ENCODE measurements at places on chromosomes 5 and 9.

GRCh38 chr9:68847765-68848164 is 142.7 kb downstream of the PIP5K1B start:
- no peak for DNase-seq

DNA sequence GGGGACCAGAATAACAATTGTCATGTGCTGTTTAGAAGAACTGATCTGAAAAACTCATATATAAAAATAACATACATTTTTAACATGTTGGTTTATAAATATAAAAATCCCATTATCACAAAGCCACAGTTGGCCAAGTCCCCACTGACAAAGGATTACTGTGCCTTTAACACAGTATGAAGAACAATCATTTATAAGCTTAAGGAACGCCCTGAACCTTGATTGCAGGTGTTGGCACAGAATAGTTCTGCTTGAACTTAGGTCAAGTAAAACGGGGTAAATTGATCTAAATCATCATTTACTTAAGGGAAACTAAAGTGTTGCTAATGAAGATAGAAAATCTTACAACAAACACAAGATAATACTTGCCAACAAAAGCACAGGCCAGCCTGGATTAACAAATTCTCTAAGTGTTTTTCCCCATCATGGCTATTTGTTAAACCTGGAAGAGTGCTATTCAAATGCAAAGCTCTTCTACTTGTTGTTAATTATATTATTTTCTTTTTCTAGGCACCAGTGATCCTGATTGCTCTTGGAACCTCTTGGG is 46.1 kb downstream of the ASTN2 start:
- no peak for DNase-seq

DNA sequence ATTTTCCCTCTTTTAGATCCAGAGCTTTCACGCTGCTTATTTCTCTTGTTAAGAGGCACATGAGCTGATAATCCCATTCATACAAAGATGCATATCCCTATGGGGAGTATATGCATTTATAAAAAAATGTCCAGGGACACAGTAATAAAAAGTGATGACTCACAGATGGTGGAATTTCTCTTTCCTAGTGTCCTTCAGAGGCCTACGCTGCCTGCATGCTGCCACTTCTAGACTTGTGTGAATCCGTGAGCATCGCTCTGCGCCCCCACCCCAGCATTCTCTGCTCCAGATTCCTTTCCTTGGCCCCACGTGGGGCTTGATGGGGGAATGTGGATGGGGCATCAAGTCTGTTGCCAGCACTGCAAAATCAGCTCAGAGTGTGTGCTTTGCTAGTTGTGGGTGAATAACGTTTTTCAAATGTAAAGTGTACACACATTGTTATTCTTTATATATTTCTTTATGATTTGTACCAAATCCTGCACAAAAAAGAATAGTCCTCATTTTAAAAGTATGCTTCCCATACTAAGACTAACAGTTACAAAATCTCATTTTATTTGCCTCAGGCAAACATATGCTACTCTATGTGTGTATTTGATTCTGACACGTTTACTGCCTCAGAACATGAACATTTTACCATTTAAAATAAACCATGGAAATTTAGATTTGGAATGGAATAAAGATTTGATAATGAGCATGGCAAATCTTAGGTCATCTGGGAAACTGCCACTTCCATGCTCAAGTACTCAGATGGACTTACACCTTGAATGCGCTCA is 22.4 kb upstream of the RASGRF2 start:
- peak; percentile 74 for DNase-seq

- peak; percentile 88 for DNase-seq
Observed at GRCh38 chr9:35906923-35907699, 1.1 kb downstream of the HRCT1 start.

DNA sequence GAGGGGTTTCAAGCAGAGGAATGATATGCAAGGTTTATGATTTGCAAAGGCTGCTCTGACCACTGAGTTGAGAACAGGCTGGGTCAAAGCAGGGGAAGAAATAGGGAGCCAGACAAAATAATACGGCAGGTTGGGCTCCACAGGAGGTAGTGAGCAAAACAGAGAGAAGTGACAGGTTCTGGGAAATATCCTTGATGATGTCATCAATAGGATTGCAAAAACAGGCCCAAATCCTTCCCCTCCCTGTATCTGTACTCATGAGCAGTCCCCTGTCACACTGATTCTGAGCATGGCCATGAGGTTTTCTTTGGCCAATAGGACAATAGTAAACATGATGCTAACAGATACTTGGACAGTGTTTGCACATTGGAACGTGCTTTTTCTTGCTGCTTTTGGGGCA is 471.8 kb upstream of the BRINP1 start:
- no peak for DNase-seq

DNA sequence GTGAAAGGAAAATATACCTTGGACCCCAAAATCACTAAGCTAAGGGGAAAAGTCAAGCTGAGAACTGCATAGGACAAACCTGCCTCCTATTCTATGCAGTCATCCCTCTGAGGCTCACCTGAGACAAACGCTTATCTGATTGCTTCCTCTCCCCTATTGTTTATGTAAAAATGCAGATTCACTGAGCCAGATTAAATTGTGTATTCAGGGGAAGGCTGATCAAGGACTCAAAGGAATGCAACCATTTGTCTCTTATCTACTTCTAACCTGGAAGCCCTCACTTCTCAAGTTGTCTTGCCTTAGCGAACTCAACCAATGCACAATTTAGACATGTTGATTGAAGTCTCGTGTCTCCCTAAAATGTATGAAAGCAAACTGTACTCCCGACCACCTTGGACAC is 13.3 kb downstream of the SPARC start:
- no peak for DNase-seq

DNA sequence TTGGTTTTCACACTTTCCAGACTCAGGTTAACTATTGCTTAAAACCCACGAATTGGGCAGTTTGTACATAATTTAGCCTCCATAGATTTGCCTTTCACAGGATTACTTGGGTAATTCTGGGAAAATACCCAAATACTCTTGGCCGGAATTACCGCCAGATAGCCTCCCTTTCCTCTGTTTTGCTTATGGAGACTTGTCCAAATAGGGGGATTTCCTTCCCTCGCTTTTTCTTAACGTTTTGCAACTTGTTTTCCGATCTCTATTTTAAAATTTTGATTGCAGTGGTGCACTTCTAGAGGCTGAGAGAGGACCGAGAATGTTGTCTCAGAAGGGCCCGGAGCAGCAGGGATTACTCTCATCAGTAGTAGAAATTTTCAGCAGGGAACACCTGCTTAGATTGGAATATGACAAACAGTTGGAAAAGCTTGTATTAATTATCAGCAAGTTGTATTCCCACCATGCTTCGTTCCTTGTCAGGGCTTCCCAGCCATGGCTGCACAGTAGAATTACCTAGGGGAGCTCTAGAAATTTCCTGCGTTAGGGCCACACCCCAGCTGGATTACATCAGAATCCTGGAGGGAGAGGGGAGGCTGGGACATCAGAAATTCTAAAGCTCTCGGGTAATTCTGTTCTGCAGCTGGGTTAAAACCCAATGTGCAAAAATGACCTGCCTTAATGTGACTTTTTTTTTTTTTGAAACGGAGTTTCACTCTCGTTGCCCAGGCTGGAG is 329.1 kb downstream of the SH3GL2 start:
- no peak for DNase-seq

DNA sequence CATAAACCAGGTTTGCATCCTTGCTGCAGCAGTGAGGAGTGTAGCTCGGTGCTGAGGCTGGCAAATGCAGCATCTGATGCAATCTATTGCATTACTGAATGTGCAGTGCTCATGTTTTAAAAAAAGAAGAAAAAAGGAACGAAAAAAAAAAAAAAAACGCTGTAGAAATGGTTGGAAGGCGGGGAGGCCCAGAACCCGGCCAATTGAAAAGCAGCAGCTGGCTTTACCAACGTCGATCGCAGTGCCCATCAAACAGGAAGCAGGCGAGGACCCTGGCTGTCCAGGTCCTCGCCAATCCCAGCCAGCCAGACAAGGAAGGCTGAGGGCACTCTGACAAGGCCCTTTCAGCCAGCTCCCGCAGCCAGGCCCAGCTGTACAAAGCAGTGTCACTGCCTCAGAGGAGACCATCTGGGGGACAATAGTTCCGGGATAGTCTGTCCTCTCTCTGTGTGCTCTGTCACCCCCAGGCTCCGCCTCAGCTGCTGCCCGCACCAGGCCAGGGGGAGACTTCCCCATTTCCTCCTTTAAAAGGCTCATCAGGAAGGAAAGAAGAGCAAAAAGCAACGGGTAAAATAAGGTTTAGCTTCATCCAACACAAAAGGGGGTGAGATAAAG is 21.8 kb upstream of the CPEB4 start:
- no peak for DNase-seq

GRCh38 chr5:157652377-157652692 is at the start of gene SOX30:
Gene SOX30, minus strand, starts transcription at chr5:157652438. Its CDS starts 360 bp downstream, at chr5:157652078.
- DNase-seq: no peak

DNA sequence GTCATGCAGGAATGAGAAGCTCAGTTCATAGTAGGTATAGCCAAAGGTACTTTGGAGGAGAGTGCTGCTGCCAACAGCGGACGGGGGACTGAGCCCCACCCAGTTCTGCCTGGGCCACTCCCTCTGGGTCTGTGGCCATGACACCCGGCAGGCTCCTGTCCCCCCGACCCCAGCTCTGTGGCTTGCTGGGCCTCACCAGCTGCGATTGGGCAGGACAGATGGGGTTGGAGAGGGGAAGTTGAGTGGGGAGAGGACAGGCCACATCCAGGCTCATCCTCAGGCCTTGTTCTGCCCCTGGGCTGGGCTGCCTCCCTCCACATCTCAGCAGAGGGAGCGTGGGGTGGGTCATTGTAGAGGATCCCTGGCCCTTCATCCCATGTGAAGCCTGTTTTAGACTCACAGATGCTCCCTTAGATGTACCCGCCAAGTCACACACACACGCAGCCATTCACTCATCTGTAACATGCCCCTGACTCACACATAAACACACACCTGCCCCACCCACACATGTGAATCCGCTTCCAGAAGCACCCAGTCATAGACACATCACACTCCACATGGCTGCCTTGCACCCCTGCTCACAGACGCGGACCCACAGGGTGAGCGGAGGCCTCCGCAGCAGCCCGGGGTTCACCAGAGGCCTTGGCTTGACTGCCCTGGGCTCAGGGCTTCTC is 48.8 kb downstream of the NTNG2 start:
- no peak for DNase-seq

DNA sequence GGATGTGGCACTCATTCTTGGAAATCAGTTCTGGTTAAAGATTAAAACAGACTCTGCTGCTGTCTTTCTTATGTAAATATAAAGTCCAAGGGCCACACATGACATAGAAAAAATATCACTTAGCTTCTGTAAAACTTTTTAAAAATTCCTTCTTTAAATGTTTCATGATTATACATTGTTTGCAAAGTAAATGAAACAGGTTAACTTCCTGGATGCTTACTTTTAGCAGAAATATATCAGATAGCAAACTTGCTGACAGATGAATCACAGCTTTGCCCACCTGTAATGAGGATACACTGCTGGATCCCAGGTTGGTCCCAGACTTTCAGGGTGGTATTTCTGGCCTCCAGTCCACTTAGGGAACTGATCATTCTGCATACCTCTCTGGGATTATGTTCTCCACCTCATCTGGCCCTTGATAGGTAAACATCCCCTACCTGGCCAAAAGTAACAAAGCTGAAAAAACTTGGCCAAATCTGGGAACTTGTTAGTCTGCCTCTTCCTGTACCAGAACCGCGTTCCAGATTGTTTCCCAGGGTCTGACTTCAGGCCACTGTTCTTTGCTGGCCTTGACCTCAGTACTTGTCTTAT is 340.5 kb downstream of the ADGRV1 start:
- no peak for DNase-seq

DNA sequence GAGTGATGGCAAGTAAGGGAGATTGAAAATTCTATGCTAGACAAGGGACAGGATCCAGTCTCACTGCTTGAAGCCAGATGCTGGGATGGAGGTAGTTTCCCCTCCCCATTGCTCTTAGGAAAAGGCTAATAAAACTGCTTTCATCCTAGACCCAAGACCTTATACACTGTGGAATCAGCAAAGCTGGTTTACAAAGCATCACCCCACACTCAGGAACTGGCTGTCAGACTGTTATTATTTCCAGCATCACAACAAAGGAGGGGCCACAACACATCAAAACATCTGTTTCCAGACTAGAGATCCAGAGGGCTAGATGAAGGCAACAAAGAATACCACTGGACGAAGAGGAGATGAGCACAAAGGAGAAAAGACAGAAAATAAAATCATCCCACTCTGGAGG is 364.6 kb upstream of the PTGER4 start:
- DNase-seq: no peak

DNA sequence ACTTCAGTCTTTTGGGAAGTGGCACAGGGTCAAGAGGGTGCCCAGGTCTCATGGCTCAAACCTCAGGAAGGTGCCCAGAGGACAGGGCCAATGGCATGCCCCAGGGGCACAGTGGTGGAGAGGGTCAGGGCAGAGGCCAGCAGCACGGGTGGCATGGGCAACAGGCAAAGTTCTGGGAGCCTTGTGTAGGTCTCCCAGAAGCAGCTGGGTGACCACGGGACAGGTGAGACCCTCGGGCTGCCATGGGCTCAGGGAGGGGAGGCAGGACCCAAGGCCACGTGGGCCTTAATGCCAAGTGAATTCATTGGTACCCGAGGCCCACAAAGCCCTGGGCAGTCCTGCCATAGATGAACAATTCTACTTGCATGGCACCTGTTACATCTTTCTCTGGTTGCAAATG is 72.4 kb upstream of the ADAMTS2 start:
- DNase-seq: no peak

DNA sequence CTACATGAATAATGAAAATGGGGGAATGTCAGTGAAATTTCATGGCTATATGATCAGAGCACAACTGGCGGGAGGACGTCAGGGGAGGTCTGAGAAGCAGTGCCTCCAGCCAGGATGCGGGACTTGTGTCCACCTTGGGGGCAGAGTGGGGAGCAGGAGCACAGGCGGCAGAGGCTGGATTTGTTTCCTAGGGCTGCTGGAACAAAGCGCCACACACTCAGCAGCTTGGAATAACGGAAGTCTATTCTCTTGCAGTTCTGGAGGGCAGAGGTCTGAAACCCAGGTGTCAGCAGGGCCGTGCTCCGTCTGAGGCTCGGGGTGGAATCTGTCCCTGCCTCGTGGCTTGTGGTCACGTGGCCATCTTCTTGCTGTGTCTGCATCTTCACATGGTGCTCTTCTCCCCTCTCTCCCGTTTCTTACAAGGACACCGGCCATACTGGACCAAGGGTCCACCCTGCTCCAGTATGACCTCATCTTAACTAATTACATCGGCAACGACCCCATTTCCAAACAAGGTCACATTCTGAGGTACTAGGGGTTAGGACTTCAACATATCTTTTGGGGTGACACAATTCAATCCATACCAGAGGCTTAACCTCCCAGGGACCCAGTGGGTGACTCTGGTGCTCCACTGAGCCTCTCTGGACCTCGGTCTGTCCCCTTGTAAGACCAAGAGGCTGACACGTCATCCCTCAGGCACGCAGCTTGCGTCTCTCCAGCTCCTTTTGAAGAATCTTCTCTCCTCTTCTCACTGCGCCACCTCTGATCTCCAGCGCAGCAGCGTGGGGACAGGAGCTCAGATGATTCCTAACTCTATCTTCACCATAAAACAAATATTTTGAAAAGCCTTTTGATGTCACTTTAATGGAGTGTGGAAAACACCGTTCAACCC is 202.5 kb downstream of the CDK5RAP2 start:
- DNase-seq: no peak

- no peak for DNase-seq
Observed at GRCh38 chr9:11676821-11677220, 1016.4 kb upstream of the TYRP1 start.

- no peak for DNase-seq
Observed at GRCh38 chr5:37841203-37841602, 1.4 kb upstream of the GDNF start.

Measured in foreskin fibroblast (primary cell).